ENCODE measurements at places on chromosomes 16 and 17.
A peak's percentile ranks its signal among the peaks of the same experiment; 100 is the strongest.

- no peak for DNase-seq
These were observed 33.7 kb upstream of the ALDH3A1 start for GRCh38 chr17:19781488-19782458.

- no peak for DNase-seq
These were observed 9.8 kb upstream of the LASP1NB start for GRCh38 chr17:38915639-38915995.

DNA sequence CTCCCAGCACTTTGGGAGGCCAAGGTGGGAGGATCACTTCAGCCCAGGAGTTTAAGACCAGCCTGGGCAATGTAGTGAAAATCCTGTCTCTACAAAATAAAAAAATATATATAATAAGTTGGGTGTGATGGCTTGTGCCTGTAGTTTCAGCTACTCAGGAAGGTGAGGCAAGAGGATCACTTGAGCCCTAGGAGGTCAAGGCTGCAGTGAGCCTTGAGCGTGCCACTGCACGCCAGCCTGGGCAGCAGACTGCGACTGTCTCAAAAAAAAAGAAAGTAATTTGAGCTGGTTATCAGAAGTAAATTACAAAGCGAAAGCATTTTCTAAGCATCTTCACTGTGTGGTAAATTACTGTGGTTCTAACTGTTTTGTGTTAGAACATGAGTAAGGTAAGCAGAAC is 66.2 kb downstream of the NQO1 start:
- no peak for DNase-seq

DNA sequence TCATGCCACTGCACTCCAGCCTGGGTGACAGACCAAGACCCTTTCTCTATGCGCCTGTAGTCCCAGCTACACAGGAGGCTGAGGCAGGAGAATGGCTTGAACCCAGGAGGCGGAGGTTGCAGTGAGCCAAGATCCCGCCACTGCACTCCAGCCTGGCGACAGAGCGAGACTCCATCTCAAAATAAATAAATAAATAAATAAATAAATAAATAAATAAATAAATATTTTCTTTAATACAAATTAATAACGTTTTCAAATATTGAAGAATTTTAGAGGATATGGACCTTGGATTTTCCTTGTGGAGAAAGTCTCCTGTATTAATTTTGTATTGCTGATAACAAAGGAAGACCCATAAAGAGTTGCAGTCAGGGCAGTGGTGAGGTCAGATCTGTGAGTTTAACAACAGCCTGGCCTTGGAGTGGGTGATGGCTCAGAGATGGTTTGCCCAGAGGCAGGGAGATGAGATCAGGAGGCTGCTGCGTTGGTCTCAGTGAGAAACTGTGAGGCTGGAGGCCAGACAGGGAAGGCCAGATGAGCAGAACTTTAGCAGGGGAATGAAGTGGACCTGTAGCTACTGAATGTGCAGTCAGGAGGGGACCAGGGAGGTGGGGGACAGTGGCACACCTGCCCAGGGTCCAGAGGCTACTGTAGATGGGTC is 4.4 kb upstream of the ASGR1 start:
- no peak for DNase-seq

- DNase-seq, result no peak
These were observed 67.1 kb downstream of the MGAT5B start for GRCh38 chr17:76935331-76935730.

DNA sequence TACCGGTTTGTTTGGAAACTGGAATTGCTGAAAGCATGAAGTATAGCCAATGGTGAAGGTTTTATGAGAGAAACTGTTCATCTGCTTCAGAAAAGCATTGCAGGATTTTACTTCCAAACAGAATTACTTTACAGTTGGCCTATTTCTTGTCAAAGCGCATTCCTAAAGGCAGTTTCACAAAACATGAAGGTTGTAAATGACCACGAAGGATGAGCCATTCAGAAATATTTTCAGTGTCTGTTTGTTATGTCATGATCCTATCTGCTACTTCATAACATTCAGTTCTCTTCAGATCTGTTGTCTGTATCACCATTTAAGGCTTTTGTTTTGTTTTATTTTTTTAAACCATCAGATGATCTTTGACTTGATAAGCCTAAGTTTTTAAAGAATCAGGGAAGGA is 45.7 kb downstream of the AATF start:
- peak; percentile 13 for DNase-seq

GRCh38 chr16:90008708-90009145 is 10.5 kb downstream of the DBNDD1 start:
- no peak for DNase-seq

DNA sequence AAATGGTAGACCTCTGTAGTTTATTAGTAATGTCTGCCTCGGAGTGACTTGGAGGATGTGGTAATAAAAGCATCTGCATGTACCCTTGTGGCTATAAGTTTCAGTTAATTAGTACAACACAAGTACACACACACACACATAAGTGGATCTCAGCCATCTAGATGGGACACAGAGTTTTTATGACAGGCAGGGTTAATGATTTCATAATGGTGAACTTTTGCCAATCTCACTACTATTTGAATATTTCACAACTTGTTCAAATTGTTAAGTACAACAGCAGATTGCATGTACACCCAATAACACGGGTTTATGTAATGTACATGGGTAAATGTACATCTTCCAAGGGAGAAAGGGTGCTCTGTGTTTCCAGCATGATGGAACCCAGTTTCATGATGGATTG is 511.3 kb upstream of the HSBP1 start:
- no peak for DNase-seq

DNA sequence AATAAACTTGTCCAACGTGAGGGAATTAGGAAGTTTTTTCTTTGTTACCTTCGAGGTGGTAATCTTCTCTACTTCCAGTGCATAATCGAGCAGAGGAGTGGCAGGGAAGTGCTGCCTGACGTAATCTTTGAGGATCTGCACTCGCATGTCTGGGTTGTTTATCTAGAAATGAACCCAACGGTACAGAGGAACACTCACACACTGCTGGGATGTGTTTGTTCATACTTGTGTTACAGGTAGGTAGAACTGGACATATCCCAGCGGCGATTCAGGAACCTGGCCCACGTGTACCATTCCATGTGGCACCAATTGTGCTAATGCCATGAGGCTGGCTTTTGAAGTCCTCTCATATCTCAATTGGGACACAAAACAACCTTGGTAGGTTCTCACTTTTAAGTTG is 4.2 kb upstream of the KLHL11 start:
- DNase-seq, result no peak

GRCh38 chr17:652314-652713 is 62.3 kb downstream of the VPS53 start:
- no peak for DNase-seq

- no peak for DNase-seq
These were observed 30.1 kb downstream of the CD300LF start for GRCh38 chr17:74682471-74683190.

GRCh38 chr17:74530831-74531150 is 484 bp downstream of the CD300LB start:
- no peak for DNase-seq

GRCh38 chr16:23013484-23013883 is 135.8 kb downstream of the USP31 start:
- no peak for DNase-seq

DNA sequence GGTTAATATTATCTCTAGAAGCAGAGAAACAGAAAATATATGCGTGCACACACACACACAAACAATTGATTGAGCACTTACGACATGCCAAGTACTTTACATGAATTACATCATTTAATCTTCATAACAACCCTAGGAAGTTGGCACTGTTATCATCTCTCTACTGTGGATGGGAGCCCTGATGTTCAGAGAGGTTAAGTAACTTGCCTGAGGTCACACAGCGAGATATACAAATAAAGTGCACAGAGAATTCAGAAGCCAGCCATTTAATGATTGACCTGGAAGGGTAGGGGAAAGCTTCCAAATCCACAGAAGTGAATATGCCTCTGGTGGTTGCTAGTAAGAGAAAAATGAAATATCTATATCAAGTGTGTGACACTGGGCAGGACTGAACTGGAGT is 37.5 kb upstream of the GPR139 start:
- DNase-seq, result no peak

GRCh38 chr16:89410794-89411309 is 79.5 kb downstream of the ANKRD11 start:
- peak; percentile 84 for DNase-seq

GRCh38 chr17:41972571-41973407 is 6.2 kb downstream of the CNP start:
- DNase-seq, result no peak

DNA sequence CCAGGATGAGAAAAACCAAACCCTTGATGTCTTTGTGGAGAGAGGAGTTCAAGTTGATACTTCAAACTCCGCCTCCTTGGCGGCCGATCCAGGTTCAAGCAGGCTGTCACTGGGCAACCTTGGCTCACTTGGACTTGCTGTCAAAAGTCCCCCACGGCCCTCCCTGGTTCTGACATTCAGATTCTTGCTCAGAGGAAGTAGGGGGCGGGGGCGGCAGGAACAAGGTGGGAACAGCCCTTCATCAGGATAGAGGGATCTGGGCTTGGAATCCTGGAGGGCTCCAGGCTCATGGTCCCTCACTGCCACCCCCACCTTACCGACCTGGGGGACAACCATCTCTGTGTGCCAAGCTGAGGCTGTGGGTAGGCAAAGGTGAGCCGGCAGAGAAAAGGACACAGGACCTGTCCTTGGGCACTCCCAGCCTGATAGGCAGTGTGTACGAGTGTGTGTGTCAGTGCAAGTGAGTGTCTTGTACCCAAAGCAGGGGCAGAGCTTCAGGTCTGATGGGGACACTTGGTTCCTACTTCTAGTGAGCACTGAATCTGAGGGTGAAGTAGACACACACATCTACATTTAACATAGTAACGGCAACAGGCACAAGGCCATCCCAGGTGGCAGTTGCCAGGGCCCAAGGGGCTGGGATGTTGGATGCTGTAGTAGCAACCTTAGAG is 6.6 kb upstream of the TSPOAP1 start:
- no peak for DNase-seq

GRCh38 chr17:82889496-82890338 is 49.9 kb upstream of the ZNF750 start:
- DNase-seq, result no peak

DNA sequence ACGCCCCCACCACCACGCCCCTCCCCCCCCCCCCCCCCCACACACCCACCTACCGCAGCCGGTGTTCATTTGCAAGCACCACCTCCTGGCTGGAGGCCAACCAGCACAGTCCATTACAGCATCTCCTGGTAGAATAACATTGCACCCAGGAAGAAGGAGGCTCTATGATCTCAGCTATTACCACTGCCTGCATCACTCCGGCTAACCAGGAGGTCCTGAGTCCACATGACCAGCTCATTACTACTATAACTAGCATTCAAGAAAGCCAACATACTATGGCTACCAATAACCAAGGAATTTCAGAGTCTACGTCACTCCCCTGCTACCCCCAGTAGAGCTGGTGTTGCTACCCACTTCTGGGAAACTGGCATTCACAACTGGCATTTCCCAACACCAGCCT is 81.1 kb upstream of the ALOX12 start:
- no peak for DNase-seq

- no peak for DNase-seq
These were observed 155.4 kb downstream of the FOXL1 start for GRCh38 chr16:86733546-86734254.

DNA sequence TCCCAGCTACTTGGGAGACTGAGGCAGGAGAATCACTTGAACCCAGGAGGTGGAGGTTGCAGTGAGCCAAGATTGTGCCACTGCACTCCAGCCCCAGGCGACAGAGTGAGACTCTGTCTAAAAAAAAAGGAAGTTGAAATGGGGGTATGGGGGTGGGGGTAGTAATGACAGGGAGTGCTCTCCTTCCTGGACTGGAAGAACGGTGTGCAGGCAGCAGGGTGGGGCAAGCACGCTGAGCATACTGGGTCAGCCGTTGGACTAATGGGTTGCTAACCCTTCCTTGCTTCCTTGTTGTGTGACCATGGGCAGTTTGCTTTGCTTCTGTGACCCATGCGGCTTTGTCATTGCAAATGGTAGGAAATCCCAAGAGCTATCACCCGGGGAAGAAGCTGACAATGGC is 16.5 kb downstream of the KATNIP start:
- DNase-seq, result no peak

DNA sequence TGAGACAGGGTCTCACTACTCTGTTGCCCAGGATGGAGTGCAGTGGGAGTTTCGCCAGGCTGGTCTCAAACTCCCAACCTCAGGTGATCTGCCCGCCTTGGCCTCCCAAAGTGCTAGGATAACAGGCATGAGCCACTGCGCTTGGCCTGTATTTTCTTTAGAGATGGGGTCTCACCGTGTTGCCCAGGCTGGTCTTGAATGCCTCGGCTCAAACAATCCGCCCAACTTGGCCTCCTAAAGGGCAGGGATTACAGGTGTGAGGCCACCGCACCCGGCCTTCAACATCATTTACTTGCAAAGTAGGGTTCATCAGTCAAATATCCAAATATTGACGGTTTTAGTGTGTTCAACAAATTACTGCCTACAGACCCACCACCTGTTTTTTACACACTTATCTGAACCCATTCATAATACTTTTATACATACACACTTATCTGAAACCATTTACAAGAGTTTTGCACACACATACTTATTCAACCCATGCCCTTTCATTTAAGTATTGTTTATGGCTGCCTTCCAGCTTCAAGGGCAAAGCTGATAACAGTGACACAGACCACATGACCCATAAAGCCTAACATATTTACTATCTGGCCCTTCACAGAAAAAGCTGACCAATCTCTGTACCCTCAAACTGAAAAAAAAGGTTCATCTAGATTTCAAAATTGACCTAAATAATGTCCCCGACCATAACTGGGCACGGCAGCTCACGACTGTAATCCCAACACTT is 11.9 kb downstream of the TMEM170A start:
- no peak for DNase-seq

GRCh38 chr17:4536742-4537411 is 18.3 kb downstream of the MYBBP1A start:
- DNase-seq, result no peak

DNA sequence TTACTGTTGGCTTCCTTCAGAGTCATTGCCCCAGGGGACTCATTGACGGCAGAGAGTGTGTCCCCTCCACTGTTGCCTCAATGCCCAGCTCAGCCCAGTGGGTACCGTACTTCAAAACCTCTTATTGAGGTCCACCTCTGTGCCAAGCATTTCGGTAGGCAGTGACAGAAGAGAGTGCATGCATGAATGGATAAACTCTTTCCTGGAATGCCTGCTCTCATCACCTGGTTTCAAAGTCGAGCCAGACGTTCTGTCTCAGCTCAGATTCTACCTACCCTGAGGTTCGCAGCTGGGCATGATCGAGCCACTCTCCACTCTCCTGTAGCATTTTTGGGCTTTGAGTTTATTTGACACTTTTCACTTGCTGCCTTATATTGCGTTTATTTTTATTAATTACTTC is 647.0 kb downstream of the MAF start:
- DNase-seq, result no peak

GRCh38 chr16:81558444-81559175 is 114.0 kb downstream of the CMIP start:
- no peak for DNase-seq

DNA sequence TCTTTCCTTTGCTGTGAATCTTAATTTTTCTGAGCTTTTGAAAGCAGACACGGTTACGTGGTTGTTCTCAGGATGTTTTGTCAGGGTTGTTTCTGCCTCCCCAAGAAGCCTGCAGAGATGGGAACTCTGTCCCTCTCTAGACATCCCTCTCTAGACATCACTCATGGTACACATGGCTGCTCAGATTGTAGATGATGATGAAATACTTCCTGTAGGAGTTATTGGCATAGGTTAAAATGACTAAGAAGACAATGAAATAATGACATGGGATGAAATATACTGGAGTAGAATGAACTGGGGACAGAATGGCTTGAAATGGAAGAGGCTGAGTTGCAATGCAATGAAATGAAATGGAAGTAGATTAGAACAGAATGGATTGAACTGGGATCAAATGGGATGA is 253.4 kb downstream of the SHISA9 start:
- DNase-seq, result no peak
